Pulmonary artery endothelial cell (primary cell): ENCODE measurements at places on chromosomes 1 and 21. TPM values are rescaled to one million over a fixed set of nuclear protein-coding genes. Genes with fewer than 3 reads are reported as not detected.

VANGL2 gene
- not detected in 2 replicates for total RNA-seq

CRNN gene
- not detected in 2 replicates for total RNA-seq

TMEM269 gene
- not detected in 2 replicates for total RNA-seq

CDC14A gene
- total RNA-seq = 12.6 and 13.3 TPM in 2 replicates

RPTN gene
- not detected in 2 replicates for total RNA-seq

LRRC8D gene
- 26.4 and 45.1 TPM in 2 replicates for total RNA-seq

TCEA3 gene
- 0.40 and 1.1 TPM in 2 replicates for total RNA-seq

CFHR4 gene
- not detected in 2 replicates for total RNA-seq

MROH9 gene
- total RNA-seq = not detected in 2 replicates

ATP1A2 gene
- not detected in 2 replicates for total RNA-seq

TNFSF4 gene
- total RNA-seq = 49.1 and 117 TPM in 2 replicates

PTPRU gene
- total RNA-seq = 2.8 and 3.8 TPM in 2 replicates

CD1D gene
- not detected in 2 replicates for total RNA-seq

LRRC7 gene
- total RNA-seq = 0.07 TPM in 1 of 2 replicates, not detected in the other

HES4 gene
- 9.1 and 17.8 TPM in 2 replicates for total RNA-seq

UBASH3A gene
- not detected in 2 replicates for total RNA-seq

GIPC2 gene
- 14.6 and 26.1 TPM in 2 replicates for total RNA-seq
